Heart right ventricle (tissue), 16 donors: ENCODE measurements at places on chromosomes 12 and 14. TPM values are rescaled to one million over a fixed set of nuclear protein-coding genes. Genes with fewer than 3 reads are reported as not detected.

DNA sequence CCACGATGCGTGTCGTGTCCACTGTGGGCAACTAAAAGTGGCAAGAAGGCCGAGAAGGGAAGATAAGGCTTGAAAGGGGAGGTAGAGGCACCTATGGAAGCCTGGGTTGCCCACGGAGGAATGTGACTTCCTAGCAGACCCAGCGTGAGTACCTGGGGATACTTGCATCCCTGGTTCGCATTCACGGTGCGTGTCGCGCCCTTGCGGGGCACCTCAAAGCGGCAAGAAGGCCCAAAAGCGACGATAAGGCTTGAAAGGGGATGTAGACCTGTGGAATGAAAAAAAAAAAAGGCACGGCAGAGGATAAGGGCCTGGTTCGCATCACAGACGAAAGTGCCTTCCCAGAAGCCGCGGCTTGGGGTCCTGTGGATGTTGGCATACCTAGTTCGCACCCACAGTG lies 282.9 kb downstream of the ALG10 start:
- no peaks in the 10 kb centered on the region for H3K27me3 ChIP-seq
- no peak for DNase-seq
- H3K27ac ChIP-seq = no peak overlapping the region
- no peak overlapping the region for H3K4me3 ChIP-seq

- no peak overlapping the region for H3K27ac ChIP-seq
- H3K4me1 ChIP-seq = no peaks in the 10 kb centered on the region
- no peaks in the 10 kb centered on the region for H3K27me3 ChIP-seq
- no peaks in the 10 kb centered on the region for H3K36me3 ChIP-seq
Observed at GRCh38 chr12:100158535-100158934, 15.9 kb upstream of the BLTP3B start.

The SIX6 gene
- not detected for total RNA-seq

GRCh38 chr12:57342207-57342691 lies 88.6 kb downstream of the R3HDM2 start:
- no peaks in the 10 kb centered on the region for H3K36me3 ChIP-seq
- no peak overlapping the region for H3K4me3 ChIP-seq
- peak overlapping the region; percentile 70 for H3K27ac ChIP-seq
- no peaks in the 10 kb centered on the region for H3K27me3 ChIP-seq
- DNase-seq = no peak

DNA sequence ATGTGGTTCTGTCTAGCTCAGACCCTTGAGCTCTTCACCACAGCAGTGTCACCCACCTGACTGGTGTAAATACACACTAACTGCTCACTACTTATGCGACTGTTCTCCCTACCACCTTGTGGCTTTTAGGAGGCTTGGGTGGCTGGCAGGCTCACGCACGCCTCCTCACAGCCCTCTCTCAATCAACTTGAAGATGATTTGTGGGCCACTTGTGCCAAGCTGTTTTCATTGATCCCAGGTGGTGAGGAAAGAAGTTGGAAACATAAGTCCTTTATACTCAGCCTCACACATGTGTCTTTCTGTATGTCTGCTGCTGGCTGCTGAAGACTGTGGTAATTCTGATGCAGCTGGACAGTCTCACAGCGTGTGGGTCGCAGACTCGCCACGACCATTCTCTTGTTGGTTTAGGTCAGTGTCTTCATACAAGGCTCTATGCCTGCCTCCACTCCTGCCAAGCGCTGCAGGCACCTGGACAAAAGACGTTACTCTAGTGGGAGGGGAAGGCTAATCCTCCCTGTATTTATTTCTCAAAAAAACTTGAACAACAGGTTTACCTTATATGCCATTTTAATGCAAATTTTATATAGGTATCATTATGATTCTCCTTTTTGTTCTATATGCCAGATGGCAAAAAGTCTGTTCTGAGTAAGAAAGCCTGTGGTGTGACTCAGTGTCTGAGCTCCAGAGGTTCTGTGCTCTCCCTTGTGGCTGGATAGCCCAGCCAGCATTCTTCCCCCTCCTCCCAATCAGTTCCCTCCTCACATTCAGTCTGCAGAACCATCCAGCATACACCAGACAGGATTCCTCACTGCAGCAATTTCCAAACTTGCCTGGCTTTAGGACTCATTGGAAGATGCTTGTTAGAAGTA lies 115.6 kb downstream of the DIP2B start:
- H3K27ac ChIP-seq = no peak overlapping the region
- no peaks in the 10 kb centered on the region for H3K36me3 ChIP-seq
- no peak overlapping the region for H3K4me3 ChIP-seq

DNA sequence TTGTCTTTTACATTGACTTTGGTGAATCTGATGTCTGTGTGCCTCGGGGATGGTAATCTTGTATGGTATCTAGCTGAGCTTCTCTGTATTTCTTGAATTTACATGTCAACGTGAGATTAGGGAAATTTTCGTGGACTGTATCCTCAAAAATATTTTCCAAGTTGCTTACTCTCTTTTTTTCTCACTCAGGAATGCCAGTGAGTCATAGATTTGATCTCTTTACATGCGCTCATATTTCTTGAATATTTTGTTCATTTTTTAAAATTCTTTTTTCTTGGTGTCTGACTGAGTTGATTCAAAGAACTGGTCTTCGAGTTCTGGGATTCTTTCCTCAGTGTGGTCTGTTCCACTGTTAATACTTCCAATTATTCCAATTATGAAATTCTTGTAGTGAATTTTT lies 207.7 kb downstream of the RAD51B start:
- DNase-seq = no peak
- no peaks in the 10 kb centered on the region for H3K4me1 ChIP-seq
- H3K36me3 ChIP-seq = no peaks in the 10 kb centered on the region

DNA sequence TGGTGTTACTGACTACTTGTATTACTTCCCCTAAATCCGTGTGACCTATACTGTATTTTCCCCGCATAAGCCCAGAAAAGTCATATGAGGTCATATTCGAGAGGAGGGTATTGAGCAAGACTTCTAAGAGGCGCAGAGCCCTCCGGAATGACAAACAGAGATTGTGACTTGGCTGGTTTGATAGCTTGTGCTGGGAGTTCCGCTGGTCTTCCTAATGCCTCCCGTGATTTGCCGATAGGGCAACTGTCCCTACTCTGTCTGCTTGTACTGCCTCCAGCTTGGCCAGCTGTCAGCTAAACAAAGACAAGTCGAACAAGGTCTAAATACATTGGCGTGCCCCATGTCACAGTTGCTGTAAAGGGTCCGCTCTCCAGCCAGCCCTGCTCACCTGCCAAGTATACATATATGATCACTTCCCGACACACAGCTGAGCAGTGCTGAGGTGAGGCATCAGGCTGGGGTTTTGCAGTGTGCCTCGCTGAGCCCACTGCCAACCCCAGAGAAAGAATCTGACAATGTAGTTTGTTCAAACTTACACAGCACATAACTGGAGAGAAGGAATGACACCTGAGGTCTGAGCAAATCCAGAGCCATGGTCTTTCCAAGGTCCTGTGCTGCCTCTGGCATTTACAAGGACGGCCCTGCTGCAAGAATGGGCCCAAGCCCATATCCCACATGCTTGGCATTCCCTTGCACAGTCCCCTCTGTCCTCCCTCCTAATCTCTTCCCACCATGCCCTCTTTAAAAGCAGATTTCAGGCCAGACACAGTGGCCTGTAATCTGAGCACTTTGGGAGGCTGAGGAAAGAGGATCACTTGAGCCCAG lies 23.7 kb downstream of the LGMN start:
- H3K4me1 ChIP-seq = peaks cover 62% of the 10 kb centered on the region
- peak overlapping the region; percentile 85 for H3K27ac ChIP-seq
- no peak overlapping the region for H3K4me3 ChIP-seq
- H3K36me3 ChIP-seq = peaks cover 19% of the 10 kb centered on the region
- no peaks in the 10 kb centered on the region for H3K27me3 ChIP-seq
- DNase-seq = no peak

DNA sequence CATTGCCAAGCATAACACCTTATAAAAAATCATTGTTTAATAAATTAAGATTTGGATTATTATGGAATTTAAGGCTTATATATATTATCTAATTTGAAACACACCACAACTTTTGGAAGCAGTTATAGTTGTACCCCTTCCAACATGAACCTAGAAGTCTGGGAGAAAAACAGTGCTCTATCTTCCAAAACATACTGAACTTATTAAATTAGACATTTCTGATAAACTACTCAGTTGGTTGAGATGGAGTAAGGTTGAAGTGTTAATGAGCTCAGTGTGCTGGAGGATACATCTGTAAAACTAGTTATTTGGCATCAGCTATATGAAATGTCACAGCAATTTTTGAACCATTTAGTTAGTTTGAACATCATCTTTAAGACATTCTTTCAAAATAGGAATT lies 227.4 kb downstream of the ALX1 start:
- H3K27ac ChIP-seq = no peak overlapping the region
- H3K36me3 ChIP-seq = no peaks in the 10 kb centered on the region
- no peak overlapping the region for H3K4me3 ChIP-seq
- no peak for DNase-seq

The TROAP gene
- 2.2 TPM for total RNA-seq

DNA sequence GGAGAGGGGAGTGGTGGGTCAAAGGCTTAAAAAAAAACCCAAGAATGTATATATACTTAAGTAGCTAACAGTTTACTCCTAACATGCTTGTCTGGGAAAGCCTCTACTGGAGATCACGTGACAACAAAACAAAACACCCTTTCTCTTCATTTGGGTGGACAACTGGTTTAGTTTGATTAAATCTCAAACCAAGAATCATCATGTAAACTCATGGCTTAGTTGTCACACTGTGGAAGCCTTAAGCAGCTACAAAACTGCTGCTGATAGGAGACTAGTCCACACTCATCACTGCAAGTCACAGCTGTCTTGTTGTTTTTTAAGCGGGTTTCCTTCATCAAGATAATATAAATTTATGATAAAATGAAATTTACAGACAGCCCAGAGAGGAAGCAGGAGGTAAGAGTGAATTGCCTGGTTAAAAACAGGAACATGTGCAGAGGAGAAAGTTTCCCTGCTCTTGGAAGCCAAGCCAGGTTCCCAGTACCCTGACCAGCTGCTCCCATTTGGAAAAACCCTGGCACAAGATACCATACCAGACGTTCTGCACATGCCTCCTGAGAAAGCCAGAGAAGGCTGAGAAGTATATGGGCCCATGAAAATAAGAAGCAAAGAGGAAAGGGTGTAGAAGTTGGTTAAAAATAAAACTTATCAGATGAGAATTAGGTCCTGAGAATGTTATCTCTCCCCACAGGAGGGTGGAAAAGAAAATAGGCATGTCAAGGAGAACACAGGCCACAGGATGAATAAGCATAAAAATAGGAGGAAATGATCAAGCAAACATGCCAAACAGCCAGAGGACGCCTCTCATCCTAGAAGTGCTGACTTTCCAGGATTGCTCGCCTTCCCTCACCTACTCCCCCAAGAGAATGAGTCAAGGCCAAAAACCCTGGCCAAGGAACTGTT lies 34.0 kb downstream of the EGLN3 start:
- no peaks in the 10 kb centered on the region for H3K27me3 ChIP-seq
- H3K36me3 ChIP-seq = no peaks in the 10 kb centered on the region
- H3K27ac ChIP-seq = peak overlapping the region; percentile 47
- DNase-seq = no peak
- peaks cover 42% of the 10 kb centered on the region for H3K4me1 ChIP-seq
- no peak overlapping the region for H3K4me3 ChIP-seq

The GPRC5A gene
- total RNA-seq = 0.26 TPM

The FAM186B gene
- 1.0 TPM for total RNA-seq
